HTR-8/SVneo (cell line): ENCODE measurements at places on chromosomes 13 and 19.

DNA sequence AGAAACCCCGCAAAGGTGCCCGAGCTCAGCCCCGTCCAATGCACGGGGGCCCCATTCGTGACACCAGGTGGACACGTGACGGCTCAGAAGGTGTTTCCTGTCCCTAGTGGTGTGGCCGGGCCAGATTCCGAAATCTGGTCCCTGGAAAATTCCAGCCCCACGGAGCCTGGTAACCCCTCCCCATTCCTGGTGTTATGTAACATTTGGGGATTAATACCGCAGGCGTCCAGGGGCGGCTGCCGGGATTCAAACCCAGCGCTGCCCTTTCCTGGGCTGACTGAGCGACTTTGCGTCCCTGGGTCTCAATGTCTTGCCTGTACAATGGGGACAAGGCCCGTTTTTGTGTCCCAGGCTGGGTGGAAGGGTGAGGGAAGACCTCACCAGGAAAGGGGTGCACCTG is 1.0 kb upstream of the PLK5 start:
- no peak for DNase-seq

DNA sequence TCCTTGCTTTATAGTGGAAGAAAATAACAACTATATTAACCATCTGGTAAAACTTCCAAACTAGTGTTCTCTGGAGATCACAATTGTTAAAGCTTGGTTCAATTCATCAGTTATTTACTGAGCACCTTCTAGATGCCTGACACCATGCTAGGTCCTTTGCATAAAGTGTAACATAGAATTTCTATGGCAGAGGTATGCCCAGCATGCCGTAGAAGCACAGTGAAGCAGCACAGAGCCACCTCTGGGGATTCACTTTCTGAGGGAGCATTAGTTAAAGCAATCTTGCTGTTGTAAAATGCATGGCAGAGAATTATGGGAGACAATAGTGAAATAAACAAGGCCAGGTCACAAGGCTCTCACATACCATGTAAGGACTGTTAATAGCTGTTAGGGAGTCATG is 75.2 kb downstream of the LRRC63 start:
- no peak for DNase-seq

GRCh38 chr13:97242755-97243497 is 20.8 kb downstream of the MBNL2 start:
- DNase-seq = no peak

DNA sequence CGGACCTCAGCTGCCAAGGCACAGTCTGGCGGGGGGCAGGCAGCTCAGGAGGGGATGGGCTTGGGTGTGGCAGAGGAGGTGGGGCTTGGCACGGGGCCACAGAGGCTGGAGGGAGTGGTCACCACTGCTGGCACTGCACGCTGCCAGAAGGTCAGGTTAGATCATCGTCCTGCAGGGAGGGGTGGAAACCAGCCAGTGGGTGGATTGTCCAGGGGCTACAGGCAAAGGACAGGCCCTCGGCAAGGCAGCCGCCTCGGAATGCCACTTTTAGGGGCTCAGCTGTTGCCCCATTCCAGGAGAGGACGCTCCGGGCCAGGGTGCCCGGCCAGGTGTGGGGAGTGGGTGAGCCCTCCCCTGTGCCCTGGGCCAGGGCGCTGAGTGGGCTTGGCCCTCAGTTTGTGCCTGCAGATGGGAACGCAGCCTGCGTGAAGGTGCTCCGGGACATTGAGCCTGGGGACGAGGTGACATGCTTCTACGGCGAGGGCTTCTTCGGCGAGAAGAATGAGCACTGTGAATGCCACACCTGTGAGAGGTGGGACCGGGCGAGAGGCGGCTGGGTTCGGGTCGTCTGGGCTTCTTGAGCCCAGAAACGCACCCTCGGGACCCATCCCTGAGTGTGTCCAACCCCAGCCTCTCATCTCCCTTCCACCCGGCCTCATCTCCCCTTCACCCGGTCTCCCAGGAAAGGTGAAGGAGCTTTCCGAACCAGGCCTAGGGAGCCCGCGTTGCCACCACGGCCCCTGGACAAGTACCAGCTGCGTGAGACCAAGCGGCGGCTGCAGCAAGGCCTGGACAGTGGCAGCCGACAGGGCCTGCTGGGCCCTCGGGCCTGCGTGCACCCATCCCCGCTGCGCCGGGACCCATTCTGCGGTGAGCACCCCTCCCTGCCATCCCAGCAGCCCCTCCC is 6.4 kb downstream of the KMT5C start:
- DNase-seq = no peak

GRCh38 chr19:46269101-46269500 is 27.7 kb upstream of the HIF3A start:
- DNase-seq = no peak

GRCh38 chr19:43809762-43810696 is 7.8 kb upstream of the LYPD5 start:
- peak; percentile 55 for DNase-seq

- DNase-seq = no peak
Measured at GRCh38 chr13:99875391-99875790, 96.2 kb downstream of the ZIC5 start.

GRCh38 chr19:19820774-19821320 is 703 bp downstream of the ZNF506 start:
- DNase-seq = no peak

DNA sequence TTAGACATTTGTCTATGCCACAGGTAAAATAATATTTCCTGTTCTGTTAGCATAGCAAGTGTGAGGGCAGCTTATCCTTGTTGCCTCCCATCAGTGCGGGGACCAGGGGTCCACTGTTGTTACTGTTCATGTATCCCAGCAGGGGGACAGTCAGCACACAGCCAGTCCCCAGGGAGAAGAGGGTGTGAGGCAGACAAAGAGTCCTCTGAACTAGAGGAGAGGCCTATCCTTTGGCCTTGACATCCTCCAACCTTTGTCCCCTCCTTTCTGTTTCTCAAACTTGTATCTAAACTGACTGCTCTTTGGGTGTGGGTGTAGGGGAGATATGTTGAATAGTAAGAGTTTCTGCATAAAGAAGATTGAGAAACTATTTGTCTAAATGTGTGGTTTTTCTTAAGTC is 2.9 kb upstream of the GPR18 start:
- DNase-seq = no peak

GRCh38 chr13:27379694-27380641 is 44.5 kb upstream of the GTF3A start:
- DNase-seq = peak; percentile 48

DNA sequence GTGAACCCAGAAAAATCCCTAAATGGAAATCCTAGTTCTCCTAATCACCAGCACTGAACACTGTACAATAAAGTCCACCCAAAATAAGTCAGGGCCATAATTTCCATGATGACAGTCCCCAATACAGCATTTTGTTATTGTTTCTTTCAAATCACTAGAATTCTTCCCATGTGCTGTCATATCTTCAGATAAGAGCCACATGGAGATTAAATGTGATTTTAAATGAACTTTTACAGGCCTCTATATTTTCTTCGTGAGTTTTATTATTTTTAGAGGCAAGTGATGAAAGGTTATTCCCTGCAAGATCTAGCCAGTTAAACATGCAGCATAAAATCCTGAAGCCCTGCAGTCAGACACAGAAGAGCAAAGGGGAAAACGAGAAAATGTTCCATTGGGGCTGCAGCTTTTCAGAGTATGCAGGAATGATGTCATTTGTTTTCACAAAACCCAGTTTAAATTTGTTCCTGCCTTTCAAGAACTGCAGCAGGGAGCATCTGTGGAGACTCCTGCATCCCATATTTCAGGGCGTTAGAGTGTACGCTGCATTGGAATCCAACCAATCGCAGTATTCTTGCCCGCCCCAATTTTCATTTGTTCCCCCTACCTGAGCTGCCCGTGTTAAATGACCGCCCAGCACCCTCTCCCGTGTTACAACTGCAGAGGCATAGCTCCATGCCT is 167.2 kb upstream of the KLF12 start:
- no peak for DNase-seq

DNA sequence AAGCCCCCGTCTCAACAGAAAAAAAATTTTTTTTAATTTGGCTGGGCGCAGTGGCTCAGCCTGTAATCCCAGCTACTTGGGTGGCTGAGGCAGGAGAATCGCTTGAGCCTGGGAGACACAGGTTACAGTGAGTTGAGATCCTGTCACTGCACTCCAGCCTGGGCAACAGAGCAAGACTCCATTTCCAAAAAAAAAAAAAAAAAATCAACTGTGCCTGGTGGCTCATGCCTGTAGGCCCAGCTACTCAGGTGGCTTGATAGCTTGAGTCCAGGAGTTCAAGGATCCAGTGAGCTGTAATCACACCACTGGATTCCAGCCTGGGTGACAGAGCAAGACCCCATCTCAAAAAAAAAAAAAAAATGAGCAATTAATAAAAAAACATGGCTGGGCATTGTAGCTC is 1.3 kb upstream of the DOHH start:
- DNase-seq = no peak

- no peak for DNase-seq
Measured at GRCh38 chr19:53992815-53993214, 1.4 kb downstream of the CACNG6 start.

GRCh38 chr13:113764793-113765563 is 6.0 kb downstream of the TMEM255B start:
- no peak for DNase-seq

GRCh38 chr13:51488212-51488611 is 35.4 kb upstream of the INTS6 start:
- no peak for DNase-seq

GRCh38 chr19:44605547-44605946 is 7.8 kb upstream of the IGSF23 start:
- DNase-seq = no peak

DNA sequence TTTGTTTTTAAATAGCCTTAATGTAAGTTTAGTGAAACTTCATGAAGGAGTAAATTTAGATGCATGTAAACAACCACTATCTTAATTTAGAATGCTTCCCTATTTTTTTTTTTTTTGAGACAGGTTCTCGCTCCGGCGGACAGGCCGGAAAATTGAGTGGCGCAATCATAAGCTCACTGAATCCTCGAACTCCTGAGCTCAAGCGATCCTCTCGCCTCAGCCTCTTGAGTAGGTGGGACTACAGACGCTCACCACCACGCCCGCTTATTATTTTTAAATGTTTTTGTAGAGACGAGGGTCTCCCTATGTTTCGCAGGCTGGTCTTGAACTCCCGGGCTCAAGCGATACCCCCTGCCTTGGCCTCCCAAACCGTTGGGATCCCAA is 1.6 kb downstream of the TEX30 start:
- DNase-seq = no peak

GRCh38 chr19:39341129-39341718 is 997 bp upstream of the SAMD4B start:
- peak; percentile 37 for DNase-seq

GRCh38 chr13:58528351-58528750 is 896.8 kb downstream of the PCDH17 start:
- no peak for DNase-seq

GRCh38 chr13:46145950-46146349 is 36.0 kb downstream of the LCP1 start:
- no peak for DNase-seq

DNA sequence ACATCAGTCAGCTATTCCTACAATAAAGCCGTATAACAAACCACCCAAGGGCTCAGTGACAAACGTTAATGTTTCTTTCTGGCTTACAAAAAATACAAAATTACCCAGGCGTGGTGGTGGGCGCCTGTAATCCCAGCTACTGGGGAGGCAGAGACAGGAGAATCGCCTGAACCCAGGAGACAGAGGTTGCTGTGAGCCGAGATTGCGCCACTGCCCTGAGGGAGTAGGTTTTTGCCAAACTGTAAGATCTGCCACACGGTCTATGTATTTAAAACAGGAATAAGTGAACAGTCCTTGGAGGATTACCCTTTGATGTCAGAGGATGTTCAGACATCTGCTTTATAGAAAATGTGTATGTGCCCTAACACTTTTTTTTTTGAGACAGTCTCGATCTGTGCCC is 105.8 kb downstream of the DPF1 start:
- DNase-seq = no peak

DNA sequence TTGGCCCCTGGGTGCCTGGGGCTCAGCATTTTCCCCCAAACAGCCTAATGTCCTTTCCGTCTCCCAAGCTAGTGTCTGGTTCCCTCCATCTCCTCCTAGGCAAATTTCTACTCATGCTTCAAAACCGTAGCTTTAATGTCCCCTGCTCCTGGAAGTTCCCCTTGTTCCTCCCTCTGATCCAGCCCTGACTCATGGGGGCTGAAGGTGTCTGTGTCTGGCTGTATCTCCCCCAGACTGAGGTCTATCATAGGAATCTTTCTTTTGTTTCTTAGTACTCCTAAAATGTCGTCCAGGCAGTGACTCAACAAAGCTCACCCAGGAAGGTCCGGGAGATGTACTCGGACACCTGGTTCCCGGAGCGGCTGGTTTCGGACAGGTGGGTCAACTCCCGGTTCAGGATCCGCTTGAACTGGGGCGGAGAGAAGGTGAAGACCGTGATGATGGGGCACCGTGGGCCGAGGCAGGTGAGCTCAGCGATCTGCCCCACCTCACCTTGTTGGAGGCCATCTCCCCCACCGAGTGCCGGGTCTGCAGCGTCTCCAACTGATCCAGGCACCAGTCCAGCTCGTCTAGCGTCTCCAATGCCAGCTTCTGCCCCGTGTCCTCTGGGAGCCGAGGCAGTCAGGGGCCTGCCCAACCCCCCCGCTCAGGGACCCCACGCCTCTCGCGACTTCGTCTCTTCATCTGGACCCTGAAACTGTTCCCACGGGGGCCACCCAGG is 6.2 kb downstream of the PDE4C start:
- no peak for DNase-seq

- DNase-seq = no peak
Measured at GRCh38 chr13:46641274-46642081, 88.5 kb downstream of the LRCH1 start.

- no peak for DNase-seq
Measured at GRCh38 chr19:16516381-16516780, 20.2 kb downstream of the C19orf44 start.

DNA sequence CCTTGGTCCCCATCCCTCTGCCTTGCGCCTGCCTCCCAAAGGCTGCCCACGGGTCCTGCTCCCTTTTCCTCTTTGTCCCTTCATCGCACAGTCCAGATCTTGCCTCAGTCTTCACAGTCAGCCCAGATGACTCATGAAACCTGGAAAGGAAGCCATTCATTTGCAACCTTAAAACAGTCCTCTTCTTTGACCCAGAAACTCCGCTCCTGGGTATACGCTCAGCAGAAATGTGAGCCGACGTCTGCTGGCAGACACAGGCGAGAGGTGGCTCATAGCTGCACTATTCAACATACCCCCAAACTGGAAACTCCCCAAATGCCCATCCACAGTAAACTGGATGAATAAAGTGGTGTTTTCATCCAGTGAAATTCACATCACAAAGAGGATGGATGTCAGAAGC is 13.6 kb upstream of the PEPD start:
- no peak for DNase-seq

DNA sequence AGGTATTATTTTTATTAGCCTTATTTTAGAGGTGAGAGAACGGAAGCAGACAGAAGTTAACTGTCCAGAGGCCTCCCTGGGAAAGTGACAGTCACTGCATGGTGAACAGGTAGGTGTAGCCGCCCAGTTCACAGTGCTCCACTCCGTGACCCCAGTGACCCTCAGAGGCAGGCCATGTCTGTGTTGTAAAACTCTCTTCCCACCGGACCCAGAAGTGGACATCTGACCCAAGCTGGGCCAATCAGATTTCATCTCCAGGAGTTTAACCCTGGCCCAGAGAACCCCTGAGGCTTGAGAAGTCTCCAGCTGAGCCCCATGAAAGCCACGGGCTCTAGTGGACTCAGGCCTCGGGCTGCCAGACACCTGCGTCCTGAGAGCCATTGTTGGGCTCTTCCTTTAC is 83.6 kb upstream of the FARP1 start:
- no peak for DNase-seq

- DNase-seq = no peak
Measured at GRCh38 chr19:6491802-6492592, 10.1 kb downstream of the TUBB4A start.

GRCh38 chr19:10270616-10271394 is at the start of gene ICAM1:
ICAM1 (plus strand) TSS chr19:10271120; CDS start chr19:10271160, 40 bp downstream.
- DNase-seq = peak; percentile 71

- no peak for DNase-seq
Measured at GRCh38 chr13:59492030-59492636, 671.6 kb downstream of the DIAPH3 start.
